ENCODE measurements at places on chromosomes 7 and 10.
A peak's percentile ranks its signal among the peaks of the same experiment; 100 is the strongest.

- no peak for DNase-seq
Measured at GRCh38 chr7:156682928-156683327, 42.4 kb downstream of the RNF32 start.

GRCh38 chr7:103380395-103381191 is 33.1 kb downstream of the PSMC2 start:
- DNase-seq = no peak

GRCh38 chr10:6516929-6517284 is 63.2 kb downstream of the PRKCQ start:
- no peak for DNase-seq

GRCh38 chr7:17126413-17127268 is 171.8 kb upstream of the AHR start:
- no peak for DNase-seq

- peak; percentile 26 for DNase-seq
Measured at GRCh38 chr7:30846378-30846777, 65.3 kb upstream of the AQP1 start.

DNA sequence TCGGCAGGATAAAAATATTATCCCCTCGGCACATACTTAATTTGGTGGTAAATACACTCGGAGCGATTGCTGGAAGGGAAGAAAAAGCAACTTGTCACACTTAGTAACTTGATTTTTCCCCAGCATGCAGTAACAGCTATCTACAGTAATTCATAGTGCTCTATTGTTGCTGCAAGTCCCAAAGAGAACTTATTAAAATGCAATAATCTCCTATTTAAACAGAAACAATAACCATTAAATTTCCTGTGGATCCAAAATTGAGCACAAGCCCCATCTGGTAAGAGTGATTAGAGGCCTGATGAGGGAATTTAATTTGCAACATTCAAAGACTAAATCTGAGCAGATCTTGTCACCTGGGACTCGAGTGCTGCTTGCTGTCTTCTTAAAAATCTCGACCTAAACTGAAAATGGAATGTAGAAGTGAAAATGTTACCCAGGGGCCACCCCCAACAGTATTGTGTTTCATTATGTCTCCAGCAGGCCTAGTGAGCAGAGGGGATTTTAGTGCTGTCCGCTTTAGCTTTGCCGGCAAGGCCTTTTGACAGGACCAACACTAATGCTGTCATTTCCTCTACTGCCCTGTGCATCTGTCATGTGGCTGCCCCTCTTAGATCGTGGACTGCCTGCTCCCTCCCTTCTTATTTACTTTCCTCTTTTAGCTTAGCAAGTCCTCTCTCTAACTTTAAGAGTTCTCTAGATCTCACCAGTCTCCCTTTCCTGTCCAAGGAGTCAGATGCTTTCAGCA is 639.7 kb downstream of the AUTS2 start:
- DNase-seq = no peak

DNA sequence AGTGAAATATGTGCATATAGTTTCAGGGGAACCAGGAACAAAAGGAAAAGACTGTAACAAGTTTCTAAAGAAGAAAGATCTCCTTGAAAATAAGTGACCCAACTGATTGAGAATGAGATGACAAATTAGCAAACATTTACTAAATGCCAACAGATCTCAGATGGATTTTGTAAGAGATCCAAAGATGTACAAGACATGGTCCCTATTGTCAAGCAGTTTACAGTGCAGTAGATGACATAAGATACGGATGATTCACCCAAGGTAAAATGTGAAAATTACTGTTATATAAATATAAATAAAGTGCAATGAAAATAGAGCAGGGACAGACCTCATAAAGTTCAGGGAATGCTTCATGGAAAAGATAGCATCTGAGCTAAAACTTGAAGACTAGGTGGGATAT is 121.5 kb upstream of the FZD1 start:
- DNase-seq = no peak

GRCh38 chr10:94183666-94184264 is 179.0 kb downstream of the NOC3L start:
- DNase-seq = no peak

DNA sequence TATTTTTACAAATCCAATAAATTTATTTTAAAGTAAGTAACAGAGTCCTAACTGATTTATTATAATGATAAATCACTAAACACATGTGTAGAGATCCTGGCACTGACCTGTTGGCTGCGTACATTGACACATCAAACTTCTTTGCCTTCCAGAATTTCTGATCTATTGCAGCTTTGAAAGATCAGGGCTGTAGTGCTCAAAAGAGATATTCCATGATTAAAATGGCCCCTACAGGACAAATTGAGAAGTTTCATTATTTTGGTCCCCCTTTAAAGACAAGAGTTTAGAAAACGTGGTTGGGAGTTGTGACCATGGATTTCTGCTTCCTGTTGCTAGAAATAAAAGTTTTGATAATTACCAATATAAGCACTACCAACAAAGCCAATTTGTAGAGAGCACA is 87.7 kb upstream of the PDK4 start:
- DNase-seq = no peak

- DNase-seq = no peak
Measured at GRCh38 chr10:120574981-120575380, 118.0 kb downstream of the PLPP4 start.

DNA sequence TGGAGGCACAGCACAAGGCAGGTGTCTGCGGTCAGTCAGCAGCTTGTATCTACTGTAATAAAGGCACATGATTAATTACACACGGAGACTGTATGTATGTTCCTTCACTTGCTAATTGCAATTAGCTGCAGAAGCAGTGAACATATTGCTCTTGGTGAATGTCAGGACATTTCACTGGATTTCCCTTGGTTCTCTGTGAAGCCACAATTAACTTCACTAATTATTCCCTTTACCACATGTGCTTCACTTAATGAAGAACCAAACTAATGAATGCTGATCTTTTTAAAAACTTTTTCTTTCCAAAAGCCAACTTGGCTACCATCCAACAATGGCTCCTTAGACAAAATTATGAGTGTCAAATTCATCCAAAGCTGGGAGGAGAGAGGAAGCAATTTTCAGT is 290.7 kb downstream of the ADRA2A start:
- no peak for DNase-seq

DNA sequence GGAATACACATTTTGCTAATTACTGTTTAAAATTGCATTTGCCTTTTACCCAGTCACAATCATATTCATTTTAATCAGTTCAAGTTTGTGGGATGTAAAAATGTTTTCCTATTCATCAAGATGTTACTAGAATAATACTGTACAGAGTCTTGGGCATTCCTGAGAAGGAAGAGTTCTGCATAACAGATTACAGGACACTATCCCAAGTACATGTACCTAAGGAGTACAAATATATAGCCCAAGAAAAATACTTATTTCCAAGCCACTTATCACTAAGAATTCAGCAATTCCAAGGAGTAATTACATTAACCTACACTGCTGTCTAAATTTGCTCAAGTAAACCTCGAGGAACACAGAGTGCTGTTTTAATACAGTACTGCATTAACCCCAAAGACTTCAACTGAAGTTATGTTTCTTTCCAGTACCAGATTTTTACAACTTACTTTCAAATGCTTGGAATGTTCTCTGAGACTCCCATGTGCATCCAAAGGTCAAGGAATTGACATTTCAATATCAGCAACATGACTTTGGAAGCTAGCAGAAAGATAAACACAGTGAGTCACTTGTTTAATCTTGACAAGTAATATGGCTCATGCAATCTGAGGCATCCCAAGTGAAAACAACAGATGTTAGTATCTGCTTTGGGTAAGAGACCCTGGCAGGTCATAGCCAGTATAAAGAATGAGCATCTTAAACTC is 125.4 kb upstream of the BET1 start:
- no peak for DNase-seq

DNA sequence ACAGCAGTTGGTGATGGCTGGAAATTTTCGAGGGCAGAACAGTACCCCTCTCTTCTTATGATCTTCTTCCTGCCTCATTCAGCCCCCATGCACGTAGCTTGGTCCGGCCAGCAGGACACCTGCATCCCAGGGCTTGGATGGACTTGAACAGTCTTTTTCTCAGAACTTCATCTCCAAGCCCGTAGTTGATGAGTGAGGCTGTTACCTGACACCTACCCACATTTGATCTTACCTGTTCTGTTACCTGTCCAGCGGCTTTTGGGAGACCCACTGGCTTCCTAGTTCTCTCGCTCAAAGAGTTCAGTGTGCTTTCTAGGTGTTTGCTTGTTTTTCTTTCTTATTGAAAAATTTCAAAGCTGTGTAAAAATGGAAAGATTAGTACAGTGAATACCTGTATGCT is 212.2 kb downstream of the CUX1 start:
- peak; percentile 58 for DNase-seq

DNA sequence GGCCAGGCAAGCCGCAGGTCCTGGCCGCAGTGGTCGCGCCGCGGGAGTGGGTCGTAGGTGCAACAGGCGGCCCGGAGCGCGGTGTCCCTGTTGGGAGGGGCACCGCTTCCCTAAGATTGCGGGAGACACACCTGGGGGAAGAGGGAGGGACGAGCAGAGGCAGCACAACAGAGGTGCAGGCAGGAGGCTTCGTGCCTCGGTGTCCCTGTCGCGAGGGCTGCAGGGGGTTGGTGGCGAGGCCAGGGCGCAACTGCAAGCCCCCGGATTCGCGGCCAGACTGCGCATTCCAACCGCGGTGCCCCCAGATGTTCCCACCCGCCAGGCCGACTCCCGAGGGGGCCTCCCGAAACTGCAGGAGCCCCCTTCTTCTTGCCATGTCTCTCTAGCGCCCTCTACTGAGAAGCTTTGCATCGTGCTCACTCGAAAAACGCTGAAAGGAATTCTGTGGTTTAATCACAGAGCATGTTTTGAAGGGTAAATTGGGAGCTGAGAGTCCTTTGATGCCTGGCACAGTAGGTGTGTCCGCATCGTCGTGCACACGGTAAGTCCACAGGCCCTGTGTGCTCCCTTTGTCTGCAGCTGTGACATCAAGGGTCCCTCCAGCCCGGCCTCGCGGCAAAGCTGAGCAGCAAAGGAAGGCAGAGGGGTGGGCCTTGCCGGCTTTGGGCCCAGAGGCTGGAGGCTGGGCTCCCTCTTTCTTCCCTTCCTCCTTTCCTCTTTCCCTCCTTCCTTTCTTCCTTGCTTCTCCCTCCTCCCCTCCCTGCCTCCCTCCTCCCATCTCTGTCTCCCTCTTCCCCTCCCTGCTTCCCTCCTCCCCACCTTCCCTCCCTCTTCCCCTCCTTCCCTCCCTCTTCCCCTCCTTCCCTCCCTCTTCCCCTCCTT is 6.2 kb upstream of the MBL2 start:
- peak; percentile 59 for DNase-seq

DNA sequence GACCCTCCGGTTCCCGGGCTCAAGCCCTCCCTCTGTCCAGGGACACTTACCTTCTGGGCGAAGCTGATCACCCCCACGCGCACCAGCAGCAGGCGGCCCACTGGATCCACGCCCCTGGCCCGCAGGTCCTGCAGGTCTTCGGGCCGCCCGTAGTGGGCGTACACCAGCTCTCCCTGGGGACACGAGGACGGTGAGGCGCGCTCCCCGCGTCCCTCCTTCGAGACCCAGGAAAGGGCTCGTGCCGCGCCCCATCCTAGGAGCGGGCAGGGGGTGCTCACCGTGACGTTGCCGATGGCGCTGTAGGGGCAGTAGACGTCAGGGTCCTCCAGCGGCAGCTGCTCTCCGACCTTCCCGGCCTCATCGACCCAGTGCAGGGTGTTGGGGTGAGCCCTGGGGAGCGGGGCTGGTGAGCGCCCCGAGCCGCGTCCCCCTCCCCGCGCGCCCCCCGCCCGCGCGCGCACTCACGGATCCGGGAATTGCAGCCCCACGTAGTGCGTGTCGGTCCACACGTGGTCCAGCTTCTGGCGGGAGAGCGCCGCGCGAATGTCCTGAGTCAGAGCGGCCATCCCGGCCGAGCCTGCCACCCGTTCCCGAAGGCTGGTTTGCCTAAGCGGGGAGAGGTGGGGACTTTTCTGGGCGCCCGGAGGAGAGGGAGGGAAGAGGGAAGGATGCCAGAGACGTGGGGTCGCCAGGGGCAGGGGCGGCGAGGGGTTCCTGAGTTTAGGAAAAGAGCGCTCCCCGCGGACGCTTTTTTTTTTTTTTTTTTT is 8.2 kb downstream of the TFR2 start:
- peak; percentile 62 for DNase-seq

DNA sequence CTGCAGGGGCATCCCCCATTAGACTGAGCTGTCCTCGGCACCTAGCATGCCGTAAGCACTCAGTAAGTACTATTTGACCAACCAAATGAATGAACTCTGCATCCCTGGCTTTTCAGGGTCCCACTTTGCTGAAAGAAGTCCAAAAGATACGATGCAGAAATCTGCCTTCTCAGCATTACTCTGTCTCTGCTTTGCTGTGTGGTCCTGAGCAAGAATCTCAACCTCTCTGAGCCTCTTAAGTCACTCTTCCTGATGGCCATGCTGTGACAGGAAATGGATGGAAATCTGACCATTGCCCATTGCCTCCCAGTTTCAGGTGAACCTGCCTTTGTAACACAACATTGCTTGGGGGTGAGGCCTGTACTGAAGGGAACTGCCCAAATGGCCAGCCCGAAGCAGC is 48.0 kb downstream of the GPAM start:
- no peak for DNase-seq

GRCh38 chr7:130468612-130469011 is 23.3 kb upstream of the MEST start:
- DNase-seq = no peak

DNA sequence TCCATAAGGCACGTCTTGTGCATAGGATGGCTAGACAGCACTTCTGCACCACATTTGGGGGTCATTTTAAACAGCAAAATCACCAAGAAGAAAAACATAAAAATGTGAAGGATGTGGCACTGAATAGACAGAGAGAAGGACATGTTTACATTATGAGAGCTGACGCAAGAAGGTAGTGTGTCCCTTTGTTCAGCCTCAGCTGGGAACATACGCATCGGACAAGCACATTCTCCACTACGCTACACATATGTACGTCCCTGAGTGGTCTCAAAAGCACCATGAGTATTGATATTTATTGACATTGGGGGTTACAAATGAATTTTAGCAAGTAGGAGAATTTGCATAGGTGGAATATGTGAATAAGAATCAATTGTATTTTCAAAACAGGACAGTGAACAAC is 20.2 kb downstream of the DDC start:
- DNase-seq = no peak

- DNase-seq = no peak
Measured at GRCh38 chr7:43873300-43873699, 4.0 kb upstream of the MRPS24 start.
